ENCODE measurements at places on chromosomes 5 and 9.

DNA sequence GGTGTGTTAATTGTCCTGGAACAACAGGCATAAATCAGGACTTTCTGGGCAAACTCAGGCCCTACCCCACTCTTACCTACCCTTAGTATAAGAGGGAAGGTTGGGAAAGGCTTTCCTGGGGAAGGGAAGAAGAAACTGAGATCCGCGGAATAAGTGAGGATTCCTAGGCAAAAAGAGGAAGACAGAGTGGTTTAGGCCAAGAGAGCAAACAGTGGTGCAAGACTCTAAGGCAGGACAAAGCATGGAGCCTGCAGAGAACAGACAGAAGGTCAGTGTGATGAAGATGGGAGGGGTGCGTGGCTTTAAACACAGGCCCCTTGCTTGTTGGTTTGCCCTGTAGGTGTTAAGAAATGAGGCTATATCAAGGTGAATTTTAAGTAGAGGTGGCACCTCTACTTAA, 69.4 kb downstream of the TMC1 start:
- no peak for DNase-seq

DNA sequence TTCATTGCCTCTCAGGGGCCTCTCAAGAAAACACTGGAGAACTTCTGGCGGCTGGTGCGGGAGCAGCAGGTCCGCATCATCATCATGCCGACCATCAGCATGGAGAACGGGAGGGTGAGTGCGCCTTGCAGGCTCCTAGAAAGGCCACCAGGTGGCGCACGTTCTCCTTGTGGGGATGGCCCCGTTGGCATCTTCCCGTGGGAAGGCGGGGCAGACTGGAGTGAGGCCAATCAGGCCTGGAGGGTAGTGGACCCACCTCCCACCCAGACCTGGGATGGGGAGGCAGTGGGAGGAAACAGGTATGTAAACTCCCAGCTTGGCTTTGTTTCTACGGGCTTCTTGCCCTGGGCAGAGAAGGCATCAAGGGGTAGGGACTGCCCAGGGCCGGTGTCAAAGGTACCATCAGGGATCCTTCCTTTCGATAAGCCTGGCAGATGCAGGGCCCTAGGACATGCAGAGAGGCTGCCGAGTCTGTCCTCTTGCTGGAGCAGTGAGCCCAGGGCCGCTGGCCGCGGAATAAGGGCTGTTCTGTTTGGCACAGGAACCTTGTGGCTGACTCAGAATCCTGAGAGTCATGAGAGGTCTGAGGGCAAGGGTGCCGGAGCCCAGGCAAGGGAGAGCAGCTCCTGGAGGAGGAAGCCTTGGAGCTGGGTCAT, 18.9 kb upstream of the SPTLC1 start:
- peak; percentile 17 for DNase-seq

DNA sequence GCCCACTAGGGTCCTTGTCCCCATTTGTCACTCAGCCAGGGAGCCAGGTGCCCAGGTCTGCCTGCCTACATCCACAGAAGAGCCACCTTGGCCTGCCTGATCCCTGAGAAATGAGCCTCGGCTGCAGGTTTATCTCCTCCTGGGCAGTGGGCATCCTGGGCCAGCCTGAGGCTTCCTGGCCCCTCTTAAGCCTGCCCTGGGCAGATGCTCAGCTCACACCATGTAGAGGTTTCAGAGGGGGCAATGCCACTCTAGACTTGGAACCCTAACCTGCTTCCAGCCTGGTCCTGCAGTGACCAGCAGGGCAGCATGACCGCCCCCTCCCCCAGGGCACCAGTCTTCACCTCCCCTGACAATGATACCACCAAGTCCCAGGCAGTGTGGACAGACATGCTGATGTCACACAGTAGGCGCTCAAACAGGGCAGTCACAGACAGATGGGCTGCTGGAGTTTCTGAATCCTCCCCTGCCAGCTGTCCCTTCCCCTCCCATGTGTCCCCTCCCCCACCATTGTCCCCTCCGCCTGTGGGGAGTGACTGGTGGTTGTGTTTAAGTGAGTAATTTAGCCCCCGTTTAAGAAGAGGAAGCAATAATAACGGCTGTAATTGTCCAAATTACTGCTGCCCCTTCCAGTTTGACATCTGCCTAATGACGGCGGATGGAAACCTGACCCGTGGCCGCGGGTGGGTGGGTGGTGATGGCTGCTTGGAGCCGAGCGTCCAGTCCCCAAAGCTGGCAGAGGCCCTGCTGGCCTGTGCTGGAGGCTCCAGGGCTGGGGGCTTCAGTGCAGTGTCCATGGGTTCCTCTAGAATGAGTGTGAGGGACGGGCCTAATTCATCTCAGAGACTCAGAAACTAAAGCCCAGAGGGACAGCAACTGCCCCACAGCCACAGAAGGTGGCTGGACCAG, 147.7 kb downstream of the BARX1 start:
- DNase-seq = no peak

- DNase-seq = no peak
Observed at GRCh38 chr9:85224301-85224700, 517.5 kb downstream of the AGTPBP1 start.

DNA sequence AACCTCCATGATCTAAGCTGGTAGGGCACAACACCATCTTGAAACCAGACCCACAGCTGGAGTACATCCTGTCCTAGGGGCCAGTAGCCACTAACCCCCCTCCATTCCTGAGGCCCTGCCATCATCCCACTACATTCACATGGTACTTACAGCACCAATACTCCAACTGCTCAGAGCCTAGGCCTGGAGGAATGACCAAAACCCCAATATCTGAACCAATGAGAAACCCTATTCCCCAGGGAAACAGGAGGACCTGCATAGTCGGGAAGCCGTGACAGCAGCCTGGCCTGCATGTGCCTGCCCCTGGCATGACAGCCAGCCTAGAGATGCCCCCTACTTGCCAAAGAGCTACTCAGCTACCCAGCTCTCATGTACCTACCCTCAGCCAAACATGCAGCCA, 65.4 kb upstream of the DMRT1 start:
- DNase-seq = no peak

- no peak for DNase-seq
Observed at GRCh38 chr5:94707359-94707758, 88.9 kb downstream of the SLF1 start.

DNA sequence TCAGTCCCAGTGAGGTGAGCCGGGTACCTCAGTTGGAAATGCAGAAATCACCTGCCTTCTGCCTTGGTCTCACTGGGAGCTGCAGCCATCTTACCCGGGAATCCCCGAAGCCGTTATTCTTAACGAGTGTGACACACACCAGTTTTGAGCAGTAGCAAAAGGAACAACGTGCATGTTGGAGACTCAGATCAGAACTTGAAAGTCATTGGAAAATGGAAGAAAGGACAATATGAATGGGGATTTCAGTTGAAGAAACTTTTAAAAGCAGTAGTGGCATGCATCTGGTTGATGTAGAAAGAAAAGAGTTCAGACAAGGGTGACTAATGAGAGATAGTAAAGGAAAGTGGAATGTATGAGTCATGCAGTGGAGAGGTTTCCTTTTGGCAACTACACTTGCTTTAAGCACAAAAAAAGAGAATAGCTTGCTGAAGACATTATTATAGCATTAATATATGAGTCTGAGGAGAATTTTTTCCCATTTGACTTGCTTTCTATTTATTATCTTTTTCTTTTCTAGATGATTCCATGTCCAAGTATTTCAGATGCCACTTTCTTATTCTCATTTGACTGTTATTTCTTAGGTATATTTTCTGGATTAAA, 44.4 kb upstream of the ANKDD1B start:
- peak; percentile 11 for DNase-seq

DNA sequence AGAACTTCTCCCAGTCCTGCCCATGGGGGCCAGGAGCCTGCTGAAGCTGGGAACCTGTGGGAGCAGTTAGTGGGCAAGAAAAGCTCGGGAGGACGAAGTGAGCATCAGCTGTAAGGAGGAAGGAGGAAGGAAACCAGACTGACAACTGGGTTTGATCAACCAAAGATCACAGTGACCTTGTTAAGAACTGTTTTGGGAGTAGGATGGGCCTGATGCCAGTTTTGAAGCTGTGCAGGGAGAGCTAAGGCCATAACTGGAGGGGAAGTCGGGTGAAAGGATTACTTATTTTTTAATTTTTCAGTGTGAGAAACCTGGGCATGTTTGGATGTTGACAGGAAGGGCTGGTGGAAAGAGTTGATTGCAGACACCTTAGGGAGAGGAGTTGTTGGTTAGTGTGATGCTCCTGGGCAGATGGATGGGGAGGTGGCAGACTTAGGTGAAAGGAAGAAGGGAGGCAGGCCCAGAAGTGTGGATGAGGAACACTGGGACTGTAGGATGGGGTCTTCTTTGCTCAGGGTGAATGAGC, 58.3 kb upstream of the KLF4 start:
- DNase-seq = no peak

DNA sequence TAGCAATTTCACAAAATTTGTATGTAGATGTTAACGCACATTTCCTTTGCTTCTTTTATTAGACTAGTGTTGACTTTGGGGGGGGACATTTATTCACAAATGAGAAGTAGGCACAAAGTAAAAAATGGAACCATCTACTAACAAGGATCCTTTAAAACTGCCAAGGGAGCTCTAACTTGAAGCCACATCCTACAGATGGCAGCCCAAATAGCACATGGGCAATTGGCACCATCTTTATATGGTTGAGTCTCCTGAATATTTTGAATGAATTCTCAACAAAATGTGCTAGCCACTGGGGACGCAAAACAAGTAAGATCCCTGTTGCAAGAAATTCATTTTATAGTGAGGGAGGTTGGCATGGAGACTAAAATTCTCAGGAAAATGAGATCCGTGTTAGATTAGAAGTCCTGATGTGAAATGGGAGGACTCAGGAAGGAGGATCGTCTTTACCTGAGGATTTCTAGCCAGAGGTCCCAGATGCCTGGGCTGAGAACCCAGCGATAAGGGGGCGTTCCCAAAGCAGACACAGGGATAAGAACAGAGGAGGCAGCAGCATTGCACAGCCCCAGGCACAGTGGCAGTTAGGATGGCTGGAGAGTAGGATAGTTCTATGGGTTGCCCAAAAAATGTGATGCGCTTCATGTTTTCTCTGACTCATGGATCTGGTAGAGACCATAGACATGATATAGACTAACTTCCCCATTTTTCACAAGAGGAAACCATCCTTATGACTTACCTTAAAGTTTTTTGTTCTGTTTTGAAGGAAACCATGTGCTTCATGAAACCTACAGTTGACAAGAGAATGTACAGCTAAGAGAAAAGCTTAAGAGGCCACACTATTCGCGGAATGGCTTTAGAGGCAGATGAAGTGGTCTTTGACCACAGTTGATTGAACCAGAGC, 37.4 kb downstream of the C9orf152 start:
- DNase-seq = no peak

- DNase-seq = no peak
Observed at GRCh38 chr9:129547869-129548570, 72.9 kb downstream of the C9orf50 start.

- DNase-seq = no peak
Observed at GRCh38 chr5:73295447-73295846, 122.5 kb downstream of the TMEM174 start.

GRCh38 chr9:126234681-126235335, 91.8 kb upstream of the MVB12B start:
- no peak for DNase-seq

- no peak for DNase-seq
Observed at GRCh38 chr9:36161187-36161586, 8.0 kb upstream of the CCIN start.

DNA sequence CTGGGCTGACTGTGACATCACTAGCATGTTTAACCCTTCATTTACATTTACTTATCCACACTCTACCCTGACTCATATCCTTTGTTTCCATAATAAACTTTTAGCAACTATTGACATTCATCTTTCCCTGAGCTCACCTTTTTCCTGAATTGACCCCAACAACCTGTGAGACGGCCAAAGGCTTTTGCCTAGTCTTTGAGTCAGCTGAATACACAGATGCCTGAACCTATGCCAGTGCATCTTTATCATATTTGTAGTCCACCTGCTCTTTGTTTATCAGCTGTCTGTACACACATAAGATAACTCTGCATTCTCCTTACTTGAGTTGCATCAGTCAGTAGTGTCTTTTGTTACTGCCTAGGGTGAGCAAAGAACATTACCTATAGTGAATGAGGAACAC, 128.5 kb upstream of the HMHB1 start:
- no peak for DNase-seq

- DNase-seq = no peak
Observed at GRCh38 chr5:168920019-168920810, 341.0 kb upstream of the PANK3 start.

DNA sequence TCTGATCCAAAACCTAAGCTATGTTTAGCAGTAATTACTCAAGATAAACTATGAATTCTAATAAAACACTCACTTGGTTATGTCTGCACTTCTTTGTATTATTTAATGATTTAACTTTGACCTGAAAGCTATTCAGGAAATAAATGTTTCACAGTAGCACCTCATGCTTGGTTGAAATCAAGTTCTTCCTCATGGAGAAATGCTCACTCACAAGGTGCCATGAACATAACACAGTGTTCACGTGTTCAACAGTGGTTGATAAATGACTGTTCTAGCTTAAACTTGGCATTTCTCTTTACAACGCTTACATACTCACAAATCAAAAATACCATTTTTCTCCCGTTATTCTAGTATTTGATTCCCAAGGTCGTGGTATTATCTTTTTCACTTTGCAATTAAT, 35.8 kb downstream of the PUM3 start:
- DNase-seq = no peak

DNA sequence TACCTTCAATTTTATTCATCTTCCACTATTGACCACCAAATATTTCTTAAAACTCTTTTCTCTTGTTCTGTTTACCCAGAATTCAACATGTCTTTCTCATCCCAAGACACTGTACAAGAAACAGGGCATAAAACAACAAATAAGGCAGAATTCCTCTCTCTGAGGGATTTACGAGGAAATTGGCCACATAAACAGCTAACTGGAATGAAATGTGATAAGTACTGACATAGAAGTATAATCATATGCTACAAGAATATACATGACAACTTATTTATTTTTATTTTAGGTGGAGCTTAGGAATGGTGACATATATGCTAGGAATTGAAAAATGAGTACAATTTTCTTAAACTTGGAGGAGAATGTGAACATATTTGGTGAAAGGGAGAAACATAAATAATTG, 48.8 kb upstream of the FBN2 start:
- no peak for DNase-seq

- DNase-seq = no peak
Observed at GRCh38 chr5:149133795-149134777, 7.2 kb upstream of the ABLIM3 start.

- no peak for DNase-seq
Observed at GRCh38 chr5:88276378-88276777, 7.7 kb upstream of the TMEM161B start.
